HS-5 (cell line): ENCODE measurements at places on chromosomes 16 and 17.

- no peak for DNase-seq
These were observed 2.7 kb upstream of the FASN start for GRCh38 chr17:82100502-82101298.

- no peak for DNase-seq
These were observed 3.2 kb downstream of the SMURF2 start for GRCh38 chr17:64658931-64659330.

GRCh38 chr16:10688291-10688690 lies 6.4 kb downstream of the TEKT5 start:
- DNase-seq = no peak

GRCh38 chr17:57746221-57746620 lies 1.1 kb upstream of the CCDC182 start:
- no peak for DNase-seq
